ENCODE measurements at places on chromosomes 5 and 9.

DNA sequence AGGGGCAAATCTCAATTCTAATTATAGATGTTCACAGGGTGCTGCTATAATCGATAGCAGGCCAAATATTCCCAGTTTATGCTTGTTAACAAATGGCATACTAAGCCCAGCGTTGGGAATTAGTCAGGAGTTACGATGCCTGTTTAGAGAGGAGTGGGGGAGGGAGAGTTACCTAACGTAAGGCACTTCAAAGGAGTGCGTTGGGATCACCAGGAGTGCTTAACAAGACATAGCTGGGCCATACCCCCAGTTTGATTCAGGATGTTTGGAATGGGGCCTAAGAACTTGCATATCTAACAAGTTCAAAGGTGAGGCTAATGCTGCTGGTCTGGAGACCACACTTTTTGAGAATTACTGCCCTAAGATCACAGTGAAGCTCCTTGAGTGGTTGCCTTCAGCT, 14.5 kb upstream of the SRP19 start:
- DNase-seq, result no peak

DNA sequence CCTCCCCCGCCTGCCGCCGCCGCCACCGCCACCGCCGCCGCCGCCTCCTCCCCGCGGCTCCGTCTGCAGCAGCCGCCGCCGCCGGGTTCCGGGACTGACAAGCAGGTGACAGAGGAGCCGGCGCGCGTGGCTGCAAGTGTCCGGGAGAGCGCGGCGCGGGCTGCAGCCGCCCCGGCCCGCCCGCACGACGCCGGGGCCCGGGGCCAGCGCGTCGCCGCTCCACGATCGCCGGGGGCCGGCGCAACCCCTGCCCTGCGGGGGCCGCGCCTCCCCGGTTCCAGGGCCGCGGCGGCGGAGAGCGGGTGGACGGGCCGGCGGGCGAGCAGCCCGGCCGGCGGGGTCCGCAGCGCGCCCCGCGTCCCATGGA, 343 bp downstream of the LMX1B start:
- DNase-seq, result no peak

- DNase-seq, result no peak
Observed at GRCh38 chr9:37407468-37407867, 15.0 kb upstream of the GRHPR start.

DNA sequence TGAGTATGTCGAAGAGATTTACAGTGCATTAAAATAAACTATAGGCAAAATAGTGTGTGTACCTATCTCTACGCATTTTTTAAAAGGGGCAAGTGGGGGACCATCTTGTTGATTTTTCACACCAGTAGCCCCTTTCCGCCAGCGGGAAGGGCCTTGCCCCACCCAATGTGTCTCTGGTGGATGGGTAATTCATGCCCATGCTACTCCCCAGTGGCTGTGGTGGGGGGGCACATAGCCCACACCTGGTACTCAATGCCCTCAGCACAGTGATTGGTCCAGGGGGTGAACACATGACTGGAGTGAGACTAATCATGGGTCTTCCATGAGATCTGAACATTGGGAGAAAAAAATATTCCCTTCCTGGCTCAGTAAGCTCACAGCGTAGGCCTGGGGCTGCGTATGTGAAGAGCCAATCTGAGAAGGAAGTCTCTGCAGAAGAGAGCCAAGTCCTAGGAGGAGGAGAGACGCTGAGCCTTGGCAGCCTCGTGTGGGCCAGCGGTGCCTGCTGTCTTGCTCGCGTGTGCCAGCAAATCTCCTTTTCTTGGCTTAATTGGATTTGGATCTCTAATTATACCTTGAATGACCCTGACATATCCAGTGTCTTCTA, 103.4 kb downstream of the ADAMTS2 start:
- DNase-seq, result no peak

DNA sequence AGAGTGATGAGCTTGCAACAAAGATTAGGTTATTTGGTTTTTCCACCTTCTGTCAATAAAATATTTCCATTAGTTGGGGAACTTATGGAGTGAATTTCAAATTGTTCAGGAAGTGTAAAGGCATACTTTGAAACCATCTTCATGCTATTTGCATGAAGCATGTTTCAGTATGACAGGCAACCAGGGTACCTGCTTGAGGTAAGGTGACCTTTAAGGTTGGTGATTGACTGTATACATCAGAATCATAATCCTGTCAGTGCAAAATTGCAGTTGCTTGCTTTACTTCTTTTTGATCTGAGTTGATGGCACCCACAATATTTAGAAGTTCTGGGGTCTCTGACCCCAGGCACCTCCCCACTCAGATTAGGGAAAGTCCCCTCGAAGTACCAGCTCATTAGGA, 26.0 kb upstream of the TMEM171 start:
- no peak for DNase-seq

- no peak for DNase-seq
Observed at GRCh38 chr5:146005264-146005663, 68.9 kb downstream of the SH3RF2 start.

- DNase-seq, result no peak
Observed at GRCh38 chr5:74192606-74193299, 447.8 kb downstream of the ENC1 start.

GRCh38 chr9:76588316-76588715, 129.3 kb downstream of the GCNT1 start:
- no peak for DNase-seq

- no peak for DNase-seq
Observed at GRCh38 chr5:166679331-166679730, 1612.1 kb upstream of the WWC1 start.

- no peak for DNase-seq
Observed at GRCh38 chr9:106921341-106921899, 58.5 kb downstream of the ZNF462 start.

DNA sequence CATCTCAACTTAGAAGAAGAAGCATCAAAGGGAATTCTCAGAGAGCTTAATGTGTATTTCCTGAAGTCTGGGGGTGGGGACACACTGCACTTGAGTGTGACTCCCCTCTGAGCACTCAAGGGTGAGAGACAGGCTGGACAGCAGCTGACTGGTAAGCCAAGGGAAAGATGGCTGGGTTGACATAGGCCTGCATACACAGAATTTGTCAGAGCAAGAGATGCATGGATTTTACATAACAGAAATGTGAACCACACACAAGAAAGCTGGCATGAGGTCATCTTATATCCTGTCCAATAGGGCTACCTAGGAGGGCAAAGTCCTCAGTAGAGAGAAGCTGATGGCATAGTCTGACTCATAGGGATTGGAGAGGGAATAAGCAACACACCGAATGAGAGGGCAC, 114.3 kb upstream of the EPB41L4A start:
- peak; percentile 18 for DNase-seq

GRCh38 chr9:134515026-134515821, 126.4 kb upstream of the COL5A1 start:
- no peak for DNase-seq

GRCh38 chr9:79256691-79257213, 315.0 kb upstream of the TLE4 start:
- DNase-seq, result peak; percentile 43

- DNase-seq, result no peak
Observed at GRCh38 chr9:85971731-85972130, 30.8 kb downstream of the NAA35 start.

GRCh38 chr5:43674536-43674935, 71.6 kb downstream of the NNT start:
- no peak for DNase-seq

GRCh38 chr5:92163906-92164305, 780.8 kb upstream of the ARRDC3 start:
- no peak for DNase-seq
